ENCODE measurements at places on chromosomes 6 and 20.

GRCh38 chr6:34514112-34514511 lies 42.0 kb downstream of the SPDEF start:
- DNase-seq: no peak

DNA sequence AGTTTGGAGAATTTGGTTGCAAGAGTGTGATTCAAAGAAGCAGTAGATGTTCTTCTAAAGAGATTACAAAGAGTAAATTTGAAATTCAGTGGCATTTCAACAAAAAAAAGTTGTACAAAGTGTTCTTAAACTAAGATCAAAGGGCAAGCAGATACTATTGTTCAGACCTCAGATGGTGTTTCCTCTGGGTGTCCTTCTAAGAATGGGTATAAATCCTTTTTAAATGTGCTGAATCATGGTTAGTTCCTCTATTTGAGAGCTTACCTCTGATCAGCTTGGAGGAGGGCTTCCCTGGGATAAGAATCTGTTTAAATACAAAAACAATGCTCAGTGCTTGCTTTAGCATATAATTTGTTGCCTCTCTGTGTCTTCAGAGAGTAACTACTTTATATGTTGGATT lies 6.3 kb downstream of the BMP6 start:
- no peak for DNase-seq

- DNase-seq: no peak
Observed at GRCh38 chr20:20548527-20549266, 163.7 kb downstream of the RALGAPA2 start.

GRCh38 chr6:30767158-30767943 lies 23.0 kb upstream of the IER3 start:
- no peak for DNase-seq

DNA sequence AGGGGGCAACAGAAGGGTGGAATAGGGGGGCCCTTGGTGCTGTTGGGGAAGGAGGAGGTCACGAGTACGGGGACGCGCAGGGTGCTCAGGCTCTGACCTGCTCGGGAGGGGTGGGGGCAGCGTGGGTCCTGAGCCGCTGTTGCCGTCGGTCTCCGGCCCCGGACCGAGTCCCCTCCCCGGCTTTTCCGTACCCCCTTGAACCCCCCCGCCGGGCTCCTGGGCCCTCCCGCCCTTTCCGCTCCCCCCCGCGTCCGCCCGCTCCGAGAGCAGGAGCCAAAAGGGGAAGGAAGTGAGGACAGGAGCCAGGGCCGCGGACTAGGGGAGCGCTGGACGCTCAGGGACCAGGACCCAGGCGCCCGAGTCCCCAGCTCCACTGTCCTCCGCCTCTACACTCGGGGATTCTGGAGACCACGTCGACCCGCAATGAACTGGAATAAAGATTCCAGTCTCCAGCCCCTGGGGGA lies at the start of gene RGL2:
Gene RGL2, minus strand, starts transcription at position 170 of the 464 bp plus-strand sequence. CDS start 332 bp downstream, outside the sequence.
- no peak for DNase-seq

DNA sequence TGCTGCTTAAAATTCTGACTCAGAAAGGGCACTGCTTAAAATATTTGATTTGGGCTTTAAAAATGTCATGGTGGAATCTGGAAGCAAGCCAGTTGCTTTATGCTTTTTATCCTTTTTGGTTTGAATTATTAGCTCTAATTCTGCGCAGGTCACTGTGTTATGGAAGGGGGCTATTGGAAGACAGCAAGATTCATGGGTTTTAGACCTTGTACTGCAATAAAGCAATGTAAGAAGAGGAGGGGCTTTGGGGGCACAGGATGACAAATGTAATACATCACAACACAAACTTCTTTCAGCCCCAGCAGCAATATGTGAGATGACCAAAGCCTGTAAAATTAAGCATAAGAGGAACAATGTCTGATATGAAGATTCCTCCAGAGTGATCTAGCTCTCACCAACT lies 68.4 kb downstream of the TFAP2B start:
- no peak for DNase-seq

DNA sequence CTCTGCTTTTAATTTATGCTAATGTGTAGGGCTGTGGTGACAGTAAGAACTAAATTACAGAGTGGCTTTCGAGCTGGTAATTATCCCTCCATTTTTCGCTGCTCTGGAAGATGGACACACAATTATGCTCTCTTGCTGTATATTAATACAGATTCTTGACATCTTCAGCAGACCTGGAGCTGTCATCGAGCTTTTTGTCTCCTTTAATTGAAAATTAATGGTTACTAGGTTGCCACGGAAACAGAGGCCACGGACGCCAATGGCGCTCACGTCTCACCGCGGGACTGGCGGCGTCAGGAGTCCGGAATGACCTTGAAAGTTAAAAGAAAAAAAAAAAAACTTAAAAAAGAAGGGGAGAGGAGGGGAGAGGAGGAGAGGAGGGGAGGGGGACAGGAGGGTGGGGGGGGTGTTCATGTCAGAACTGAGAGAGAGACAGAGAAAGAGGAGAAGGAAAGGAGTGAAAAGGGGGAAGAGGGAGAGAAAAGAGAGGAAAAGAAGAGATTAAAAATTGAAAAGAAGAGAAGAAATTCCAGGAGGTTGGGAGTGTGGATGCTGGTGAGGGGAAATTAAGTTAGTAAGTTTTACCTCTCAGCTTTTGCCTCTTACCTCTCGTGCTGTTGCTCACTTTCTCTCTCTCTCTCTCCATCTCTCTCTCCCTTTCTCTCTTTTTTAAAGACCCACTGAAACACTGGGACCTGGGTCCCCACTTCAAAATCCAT lies 22.1 kb upstream of the FOXP4 start:
- DNase-seq: no peak

DNA sequence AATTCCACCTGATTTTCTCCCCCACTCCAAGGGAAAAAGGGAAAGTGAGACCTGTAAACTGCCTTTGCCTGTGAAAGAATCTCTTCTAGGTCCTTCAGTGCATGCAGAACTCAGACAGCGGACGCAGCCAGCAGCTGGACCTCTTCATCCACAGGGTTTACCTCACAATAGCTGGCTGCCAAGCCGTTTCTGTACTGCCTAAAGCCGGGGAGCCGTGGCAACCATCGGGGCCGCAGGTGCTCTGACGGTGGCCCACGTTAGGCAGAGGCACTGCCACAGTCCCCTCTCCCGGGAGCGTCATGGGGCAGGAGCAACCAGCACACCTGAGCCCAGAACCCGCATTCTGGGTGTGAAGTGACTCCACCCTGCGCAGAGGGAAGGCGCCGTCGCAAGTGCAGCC lies 206.1 kb downstream of the TTLL2 start:
- no peak for DNase-seq

DNA sequence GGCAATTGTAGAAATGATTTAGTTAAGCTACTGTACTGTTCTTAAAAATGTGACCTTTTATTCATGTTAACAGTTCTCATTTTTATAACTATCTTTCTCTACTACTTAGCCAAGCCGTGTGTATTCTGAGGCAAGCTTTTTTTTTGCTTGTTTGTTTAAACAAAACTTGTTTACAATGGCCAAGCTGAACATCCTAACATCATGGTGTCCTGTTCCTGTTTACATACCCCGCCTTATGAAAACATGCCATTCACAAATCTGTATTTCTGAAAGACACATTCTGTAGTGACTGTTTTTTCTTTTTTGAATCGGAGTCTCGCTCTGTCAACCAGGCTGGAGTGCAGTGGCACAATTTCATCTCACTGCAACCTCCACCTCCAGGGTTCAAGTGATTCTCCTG lies 140.9 kb downstream of the NCOA3 start:
- DNase-seq: no peak
